ENCODE measurements at places on chromosomes 16 and 17.

- no peak for DNase-seq
These were observed 656.0 kb upstream of the KIF2B start for GRCh38 chr17:53166731-53167130.

GRCh38 chr16:12529582-12529981 lies 274.1 kb downstream of the CPPED1 start:
- no peak for DNase-seq

GRCh38 chr17:42781639-42782165 lies 1.3 kb downstream of the WNK4 start:
- no peak for DNase-seq

DNA sequence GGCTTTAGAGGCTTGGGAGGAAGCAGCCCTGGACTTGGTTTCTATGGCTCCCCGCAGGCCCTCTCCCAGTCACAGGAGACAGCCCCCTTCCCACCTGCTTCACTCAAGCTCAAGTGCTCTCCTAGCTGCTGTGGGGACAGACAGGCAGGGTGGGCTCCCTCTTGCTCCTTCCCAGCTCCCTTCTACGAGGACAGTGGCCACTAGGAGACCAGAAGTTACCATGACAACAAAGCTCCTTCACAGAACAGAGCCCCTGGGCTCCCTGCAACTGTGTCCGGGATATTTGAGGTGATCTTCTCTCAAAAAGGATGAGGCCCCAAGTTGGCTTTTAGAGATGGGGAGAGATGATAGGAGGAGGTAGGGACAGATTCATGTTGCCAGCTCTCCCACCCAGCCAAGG lies 116.3 kb downstream of the AMFR start:
- DNase-seq = no peak

- no peak for DNase-seq
These were observed 120.9 kb downstream of the PRKCA start for GRCh38 chr17:66423056-66423955.

GRCh38 chr17:36643086-36643685 lies 41.8 kb downstream of the MRM1 start:
- DNase-seq = no peak

DNA sequence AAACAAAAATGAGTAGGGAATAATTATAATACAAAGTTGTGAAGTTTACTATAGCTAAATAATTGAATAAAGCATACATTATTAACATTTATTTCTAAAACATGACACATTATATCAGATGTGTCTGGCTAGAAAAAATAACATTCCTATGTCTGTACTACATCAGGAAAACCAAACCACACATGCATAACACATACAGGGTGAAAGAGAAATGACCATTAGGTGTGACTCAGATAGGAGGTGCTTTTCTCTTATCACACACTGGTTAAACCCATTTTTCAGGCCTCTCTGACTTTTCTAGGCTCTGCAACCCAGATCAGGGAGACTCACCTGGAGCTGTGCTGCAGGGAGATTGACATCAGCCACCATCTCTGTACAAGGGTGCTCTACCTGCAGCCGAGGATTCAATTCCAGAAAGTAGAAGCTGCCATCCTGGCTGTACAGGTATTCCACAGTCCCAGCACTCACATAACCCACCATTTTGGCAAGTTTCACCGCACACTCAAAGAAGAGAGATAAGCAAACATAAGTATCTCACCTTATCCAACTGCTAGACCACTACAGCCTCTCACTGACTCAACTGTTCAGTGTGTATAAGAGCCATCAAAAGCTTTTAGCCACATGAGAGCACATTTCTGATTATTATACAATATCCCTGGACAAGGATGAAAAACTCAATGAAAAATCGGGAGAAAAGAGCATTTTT lies 116.6 kb upstream of the C17orf78 start:
- DNase-seq = no peak

GRCh38 chr17:78399693-78400144 lies 21.3 kb downstream of the PGS1 start:
- no peak for DNase-seq

GRCh38 chr17:8631554-8631877 lies 991 bp upstream of the MYH10 start:
- DNase-seq = no peak

- no peak for DNase-seq
These were observed 8.9 kb upstream of the ITGAM start for GRCh38 chr16:31250782-31251384.

All from HT-29 (cell line).